ENCODE measurements at places on chromosomes 6 and 20.

GRCh38 chr6:151070631-151071051 is 169.1 kb upstream of the AKAP12 start:
- no peak for DNase-seq

DNA sequence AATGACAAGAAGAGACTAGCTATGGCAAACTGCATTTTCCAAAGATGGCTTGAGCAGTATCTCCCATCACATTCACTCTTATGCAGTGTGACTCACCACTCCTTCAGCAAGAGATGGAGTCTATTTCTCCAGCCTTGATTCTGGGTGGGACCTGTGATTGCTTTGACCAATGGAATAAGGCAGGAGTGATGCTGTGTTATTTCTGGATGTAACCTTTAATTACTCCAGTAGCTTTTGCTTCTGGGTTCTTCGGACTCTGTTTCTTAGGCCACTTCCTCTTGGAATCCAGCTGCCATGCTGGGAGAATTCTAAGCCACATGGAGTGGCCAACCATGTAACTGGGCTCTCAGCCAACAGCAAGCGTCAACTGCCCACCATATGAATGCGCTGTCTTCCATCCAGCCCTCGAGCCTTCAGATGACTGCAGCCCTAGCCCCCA is 50.7 kb downstream of the TGM2 start:
- no peak for DNase-seq

- DNase-seq: no peak
Measured at GRCh38 chr20:48731536-48731935, 96.3 kb downstream of the PREX1 start.

DNA sequence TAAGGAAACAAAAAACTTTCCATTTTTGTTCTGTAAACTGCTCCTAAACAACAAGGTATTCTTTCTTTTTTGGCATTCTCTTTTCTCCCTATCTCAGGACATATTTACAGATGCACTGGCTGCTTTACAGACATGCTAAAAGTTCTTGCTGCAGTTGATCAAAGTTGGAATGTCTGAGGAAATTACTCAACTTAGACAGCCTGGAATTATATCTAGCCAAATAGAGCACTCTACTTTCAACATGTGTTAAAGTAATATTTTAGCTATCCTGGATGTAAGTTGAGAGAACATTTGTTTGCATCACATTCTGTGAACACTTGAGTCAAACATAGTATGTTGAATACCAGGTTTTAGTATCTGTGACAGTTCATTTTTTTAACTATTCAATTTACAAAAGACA is 24.8 kb downstream of the TASP1 start:
- DNase-seq: no peak

DNA sequence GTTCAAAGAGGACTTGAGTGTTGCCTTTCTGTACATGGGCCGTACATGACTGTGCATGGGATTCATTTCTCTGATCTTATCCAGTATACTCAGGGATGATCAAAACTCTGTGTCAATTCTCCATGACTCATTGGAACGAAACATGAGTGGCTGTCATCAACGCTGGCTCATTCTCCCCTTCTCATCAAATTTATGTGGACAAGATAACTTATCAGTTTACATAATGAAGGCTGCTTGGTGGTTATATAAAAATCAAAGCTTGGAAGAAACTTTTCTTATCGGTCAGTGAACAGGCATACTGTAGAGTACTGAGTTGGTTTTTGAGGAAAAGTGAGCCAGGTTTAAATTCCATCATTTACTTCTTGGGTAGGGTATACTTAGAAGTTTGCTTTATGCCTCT is 24.9 kb downstream of the CRISP1 start:
- DNase-seq: no peak

DNA sequence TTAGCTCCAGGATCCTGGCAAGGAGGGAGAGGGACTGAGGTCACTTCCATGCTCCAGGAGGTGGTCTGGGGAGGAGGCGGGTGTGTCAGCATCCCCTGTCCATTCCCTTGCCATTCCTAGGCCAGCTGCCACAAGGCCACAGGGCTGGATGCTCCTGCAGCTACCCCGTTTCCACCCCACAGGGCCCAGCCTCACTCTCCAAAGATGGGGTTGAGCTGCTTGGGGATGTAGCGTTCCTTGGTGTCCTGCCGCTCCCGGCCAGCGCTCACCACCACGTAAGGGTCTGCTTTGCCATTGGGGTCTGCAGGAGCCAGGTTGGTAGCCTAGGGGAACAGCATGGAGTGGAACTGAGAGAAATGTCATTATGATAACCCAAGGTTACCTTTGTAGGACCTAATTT is 23.0 kb downstream of the ERGIC3 start:
- no peak for DNase-seq

- no peak for DNase-seq
Measured at GRCh38 chr6:165658395-165659058, 4.5 kb downstream of the PDE10A start.

GRCh38 chr6:113650610-113650979 is 206.6 kb upstream of the MARCKS start:
- no peak for DNase-seq

- DNase-seq: no peak
Measured at GRCh38 chr6:31368461-31368860, 11.5 kb upstream of the HLA-B start.

DNA sequence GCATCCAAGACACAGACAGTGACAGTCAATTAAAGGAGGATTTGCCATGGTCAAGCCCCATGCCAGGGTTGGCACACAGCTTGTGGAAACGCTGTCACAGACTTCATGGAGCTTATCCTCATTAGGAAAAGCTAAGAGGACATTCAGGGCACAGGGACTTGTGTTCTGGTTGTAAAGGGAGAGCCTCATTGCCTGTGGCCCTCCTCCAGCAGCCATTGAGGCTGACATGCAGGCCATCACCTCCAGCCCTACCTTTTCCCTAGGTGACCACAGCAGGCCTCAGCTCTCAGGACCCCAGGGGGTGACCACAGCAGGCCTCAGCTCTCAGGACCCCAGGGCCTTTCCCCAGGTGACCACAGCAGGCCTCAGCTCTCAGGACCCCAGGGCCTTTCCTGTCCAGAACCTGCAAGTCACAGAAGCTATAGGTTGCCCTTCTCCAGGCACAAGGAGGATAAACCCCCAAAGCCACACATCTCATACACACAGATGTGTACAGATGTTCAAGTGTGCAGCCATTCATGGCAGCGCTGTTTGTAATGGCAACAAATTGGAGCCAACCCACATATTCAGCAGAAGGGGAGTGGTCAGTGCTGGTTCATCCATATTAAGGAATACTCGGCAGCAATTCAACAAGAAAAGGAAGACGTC is 26.1 kb downstream of the DUSP22 start:
- DNase-seq: no peak

DNA sequence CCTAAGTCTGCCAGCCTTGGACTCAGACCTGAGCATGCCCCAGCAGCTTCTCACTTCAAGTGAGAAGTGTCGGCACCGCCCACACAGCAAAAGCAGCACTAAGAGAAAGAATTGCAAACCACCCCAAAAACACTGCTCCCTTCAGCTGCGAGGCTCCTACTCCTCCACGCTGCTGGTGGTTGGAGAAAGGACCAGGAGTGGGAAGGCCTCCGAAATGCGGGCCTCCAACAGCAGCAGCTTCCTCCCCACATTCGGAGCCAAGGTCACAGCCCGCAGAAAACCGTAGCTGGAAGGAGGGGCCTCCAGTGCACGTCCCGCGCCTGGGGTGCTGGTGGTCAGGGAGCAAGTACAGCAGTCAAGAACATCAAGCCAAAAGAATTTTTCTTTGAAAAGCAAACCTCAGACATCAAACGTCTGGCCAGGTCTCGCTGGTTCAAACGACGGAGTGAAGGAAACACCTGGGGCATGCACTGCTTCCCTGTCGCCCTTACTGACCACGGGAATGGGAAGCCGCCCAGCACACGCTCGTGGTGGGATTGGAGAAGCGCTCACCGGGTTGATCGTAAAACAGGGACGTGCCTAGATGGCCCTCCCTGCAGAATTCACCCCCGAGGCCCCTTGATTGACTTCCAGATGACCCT is 185.6 kb upstream of the CST7 start:
- DNase-seq: no peak

DNA sequence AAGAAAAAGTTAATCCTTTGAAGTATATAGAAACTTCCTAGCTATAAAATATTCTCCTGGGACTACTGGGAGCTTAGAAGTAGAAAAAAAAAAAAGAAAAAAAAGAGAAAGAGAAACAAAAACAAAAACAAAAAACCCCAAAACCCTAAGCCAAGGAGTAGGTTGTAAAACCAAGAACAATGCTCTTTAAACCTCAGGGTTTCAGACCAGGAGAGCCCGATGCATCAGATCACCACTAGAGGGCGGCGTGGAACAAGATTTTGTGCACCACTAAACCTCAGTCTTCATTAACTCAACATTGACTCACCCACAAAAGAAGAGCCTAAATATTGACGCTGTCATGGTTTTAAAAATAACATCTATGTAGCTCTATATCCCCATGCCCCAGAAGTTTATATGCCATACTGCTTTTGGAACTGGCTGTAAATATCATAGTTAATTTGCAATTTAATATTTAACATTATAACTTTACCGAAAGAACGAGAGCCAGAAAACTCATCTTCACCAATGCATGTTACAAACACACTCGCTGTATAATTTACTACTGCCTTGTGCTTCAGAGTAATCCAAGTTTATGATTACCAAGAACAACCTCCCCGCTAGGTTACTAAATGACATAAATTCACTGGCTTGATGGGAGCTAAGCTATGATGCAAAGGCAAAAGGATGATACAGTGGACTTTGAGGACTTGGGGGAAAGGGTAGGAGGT is 19.2 kb downstream of the MCUR1 start:
- DNase-seq: peak; percentile 89

- DNase-seq: no peak
Measured at GRCh38 chr6:55040102-55040848, 134.0 kb upstream of the HCRTR2 start.

GRCh38 chr6:148407372-148407771 is 64.7 kb downstream of the SASH1 start:
- DNase-seq: no peak

DNA sequence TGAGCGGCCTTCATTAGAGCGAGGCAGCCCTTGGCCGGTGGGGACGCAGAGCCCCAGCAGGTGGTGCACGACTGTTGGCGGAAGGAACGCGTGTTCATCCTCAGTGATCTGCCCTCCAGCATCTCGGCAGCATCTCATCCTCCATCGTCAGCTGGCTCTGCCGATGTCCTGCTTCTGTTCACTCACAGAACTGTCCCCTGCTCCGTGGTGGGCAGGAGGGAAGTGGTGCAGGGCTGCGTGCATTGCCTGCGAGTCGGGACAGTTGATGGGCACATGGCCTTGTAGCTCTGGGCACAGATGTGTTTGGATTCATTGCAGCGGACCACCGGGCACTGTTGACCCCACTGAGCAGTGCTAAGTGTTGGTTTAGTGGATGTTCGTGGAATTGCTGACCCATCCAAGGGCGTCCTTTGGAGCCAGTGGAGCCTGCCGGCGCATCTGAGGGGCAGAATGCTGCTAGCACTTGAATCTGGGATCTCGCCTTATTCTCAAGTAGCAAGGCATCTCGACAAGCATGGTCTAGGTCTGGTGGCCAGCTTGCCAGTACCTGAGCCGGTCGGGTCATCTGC is 6.7 kb upstream of the SLC17A9 start:
- no peak for DNase-seq

- DNase-seq: peak; percentile 3
Measured at GRCh38 chr6:132511210-132511830, 1.6 kb downstream of the STX7 start.

DNA sequence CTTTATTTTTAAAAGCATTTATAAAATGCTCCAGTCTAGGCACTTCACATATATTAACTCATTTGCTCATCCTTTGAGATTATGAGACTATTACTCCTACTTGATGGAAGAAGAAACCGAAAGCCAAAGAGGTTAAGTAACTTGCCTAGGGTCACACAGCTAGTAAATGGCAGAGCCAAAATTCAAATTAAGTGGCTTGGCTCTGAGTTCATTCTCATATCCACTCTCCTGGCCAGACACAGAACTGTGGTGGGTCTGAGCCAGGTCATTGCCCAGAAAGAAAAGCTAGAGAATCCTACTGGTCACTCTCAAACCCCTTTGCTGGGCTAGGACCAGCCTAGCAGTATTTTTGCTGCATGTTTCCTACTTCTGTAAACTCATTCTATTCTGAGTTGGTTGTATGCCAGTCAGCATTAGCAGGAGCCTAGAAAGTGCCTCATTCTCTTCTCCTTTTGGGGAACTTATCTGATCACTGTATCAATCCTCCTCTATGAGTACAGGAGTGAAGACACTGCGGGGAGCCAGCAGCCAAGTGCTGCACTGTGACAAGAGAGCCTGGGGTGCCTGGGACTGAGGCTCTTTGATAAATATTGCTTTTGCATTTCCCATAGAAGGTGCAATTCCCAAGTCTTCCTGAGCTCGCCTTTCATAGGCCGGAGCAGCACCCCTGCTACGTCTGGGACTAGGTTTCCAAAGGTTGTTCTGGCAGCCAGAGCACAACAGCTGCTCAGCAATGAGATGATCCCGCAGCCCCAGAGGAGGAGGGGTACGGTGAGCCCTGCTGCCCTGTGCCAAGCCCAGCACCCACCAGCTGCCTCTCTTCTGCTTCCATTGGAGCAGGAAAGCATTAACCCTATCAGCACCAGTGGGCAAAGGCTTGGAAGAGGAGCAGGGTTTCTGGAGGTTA is 728.3 kb downstream of the MAFB start:
- no peak for DNase-seq

DNA sequence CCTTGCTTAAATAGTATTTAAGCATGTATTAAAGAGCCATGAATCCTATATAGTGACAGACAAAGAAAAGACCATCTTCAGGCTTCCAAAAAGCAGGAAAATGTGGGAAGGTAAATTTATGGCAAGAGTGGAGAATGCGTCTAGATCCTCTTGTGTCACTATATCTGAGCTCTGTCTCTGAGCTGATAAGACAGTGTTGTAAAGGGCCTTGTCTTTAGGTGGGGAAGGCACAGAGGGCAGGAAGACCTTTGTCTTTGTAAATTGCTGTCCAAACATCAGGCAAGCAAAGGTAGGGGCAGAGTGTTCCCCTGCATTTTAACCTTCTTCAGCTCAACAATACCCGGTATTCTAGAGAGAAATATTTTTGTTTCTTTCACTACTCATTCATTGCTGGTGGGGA is 33.9 kb upstream of the MBOAT1 start:
- DNase-seq: no peak

All from NB4 (cell line).